Stimulated activated CD4-positive, alpha-beta T cell treated with anti-CD3 and anti-CD28 coated beads, Interleukin-12 subunit alpha, Interleukin-12 subunit beta, amount 100 ng/mL, for 4 hours (primary cell): ENCODE measurements at places on chromosomes 12 and 14.

DNA sequence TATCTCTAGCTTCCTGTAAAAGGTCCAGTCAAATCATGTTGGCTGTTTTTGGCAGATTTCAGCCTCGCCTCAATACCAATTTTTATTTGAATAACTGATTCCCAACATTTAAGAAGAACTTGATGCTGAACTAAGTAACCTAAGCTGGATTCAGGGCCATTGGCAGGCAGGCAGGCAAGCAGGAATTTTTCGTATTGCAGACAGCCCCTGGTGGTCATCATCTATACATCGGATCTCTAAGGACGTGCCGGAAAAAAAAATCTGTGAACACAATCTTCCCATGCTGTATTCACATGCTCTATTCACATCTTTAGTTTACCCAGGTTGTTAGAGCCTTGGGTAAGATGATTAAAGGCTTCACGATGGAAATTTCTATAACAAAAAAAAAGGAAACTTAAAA lies 7.0 kb downstream of the VCPKMT start:
- no peak for DNase-seq

DNA sequence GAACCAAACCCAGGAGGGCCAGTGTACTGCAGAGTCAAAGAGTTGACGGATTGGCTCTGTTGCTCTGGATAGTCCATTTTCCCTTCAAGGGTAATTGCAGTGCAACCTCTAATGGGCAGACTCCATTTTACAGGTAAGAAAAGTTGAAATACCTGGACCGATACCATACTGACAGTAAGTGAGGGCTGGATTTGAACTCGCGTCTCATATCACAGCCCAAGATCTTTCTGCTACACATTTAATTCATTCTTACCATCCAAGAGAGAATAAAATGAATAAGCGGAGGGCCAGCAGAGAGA lies 356 bp upstream of the ZC3H14 start:
- no peak for DNase-seq

- DNase-seq, result no peak
Observed at GRCh38 chr14:55071870-55072640, 20.6 kb downstream of the MAPK1IP1L start.

DNA sequence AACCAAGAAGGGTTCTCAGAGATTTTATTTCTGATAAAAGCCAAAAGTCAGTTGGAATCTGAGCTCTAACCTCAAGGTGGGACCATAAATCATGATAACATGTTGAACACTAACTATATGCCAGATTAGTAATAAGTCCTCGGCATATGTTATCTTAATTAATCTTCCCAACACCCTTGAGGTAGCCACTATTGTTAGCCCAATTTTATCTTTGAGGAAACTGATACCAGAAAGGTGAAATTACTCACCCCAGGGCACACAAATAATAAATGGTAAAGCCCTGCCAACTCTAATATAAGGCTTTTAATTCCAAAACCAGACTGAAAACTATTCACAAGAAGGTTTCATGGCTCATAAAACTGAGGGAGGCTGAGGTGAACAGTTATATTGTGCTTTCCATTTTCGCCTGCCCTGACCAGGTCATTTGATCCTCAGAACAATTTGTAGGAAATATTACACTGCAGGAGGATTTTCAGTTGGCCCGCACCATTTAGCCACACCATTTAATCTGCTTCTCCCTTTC lies 16.1 kb upstream of the NUAK1 start:
- DNase-seq, result no peak

DNA sequence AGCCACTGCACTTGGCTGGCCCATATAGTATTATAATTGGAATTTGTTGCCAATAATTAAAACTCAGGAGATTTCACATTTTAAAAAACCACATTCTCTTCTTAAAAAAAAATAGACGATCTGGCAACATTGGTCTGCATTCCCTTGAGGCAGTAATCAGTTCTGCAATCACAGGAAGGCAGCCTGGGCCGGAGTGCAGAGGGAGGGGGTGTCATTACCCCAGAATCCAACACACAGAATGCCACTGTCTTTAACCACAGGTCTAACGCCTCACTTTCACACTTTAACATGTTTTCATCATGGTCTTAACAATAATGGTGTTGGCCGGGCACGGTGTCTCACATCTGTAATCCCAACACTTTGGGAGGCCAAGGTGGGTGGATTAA lies 100.1 kb downstream of the SCARB1 start:
- no peak for DNase-seq

DNA sequence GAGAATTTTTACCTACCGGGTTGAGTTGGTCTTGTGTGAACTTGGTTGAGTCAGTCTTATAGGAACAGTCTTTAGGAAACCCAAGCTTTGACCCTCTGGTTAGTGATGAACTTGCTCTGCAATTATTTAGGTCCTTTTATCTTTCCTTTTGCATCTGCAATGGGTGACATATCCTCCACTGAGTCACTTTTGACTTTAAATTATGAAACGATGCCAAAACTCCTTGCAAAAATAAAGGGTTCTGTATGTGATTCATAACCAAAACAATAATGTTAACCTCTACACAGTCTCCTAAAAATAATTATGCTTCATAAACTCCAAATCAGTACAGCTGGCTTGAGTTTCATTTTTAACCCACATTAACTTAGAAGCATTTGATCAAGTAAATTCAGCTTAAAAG lies 979.4 kb downstream of the GALC start:
- no peak for DNase-seq

DNA sequence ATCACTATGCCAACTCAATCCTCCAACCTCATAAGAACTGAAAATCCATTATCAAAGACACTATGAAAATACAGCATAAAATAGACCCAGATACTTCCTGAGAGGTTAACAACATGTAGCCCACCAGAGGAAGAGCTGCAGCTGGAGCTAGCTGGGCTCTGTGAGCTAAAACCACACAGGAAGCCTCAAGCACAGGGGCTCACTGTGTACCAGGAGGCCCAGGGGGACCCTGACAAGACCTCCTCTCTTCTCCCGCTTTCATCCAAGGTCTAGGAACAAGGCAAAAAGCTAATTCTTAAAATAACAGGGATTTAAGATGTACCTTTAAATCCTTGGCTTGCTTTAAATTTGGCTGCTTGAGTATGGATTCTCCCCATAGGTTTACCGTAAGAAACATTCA lies 53.6 kb downstream of the EIF2S3B start:
- DNase-seq, result no peak
